ENCODE measurements at places on chromosomes 5 and 9. TPM values are rescaled to one million over a fixed set of nuclear protein-coding genes. Genes with fewer than 3 reads are reported as not detected.

DNA sequence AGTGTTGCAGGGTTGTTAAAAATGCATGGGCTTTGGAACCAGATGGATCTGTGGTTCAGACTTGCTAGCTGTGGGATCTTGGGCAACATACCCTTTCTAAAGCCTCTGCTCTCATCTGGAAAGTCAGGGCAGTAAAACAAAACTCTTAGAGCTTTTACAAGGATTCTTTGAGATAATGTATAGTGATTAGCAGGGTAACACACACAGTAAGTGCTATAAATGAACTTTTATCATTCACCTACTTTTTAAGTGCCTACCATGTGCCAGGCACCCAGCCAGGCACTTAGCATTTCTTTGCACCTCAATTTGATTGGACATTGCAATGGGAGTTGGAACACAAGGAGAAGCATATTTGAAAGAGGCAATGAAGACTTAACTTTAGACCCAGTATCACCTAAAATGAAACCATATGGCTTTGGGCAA, 208.6 kb upstream of the PAPPA start:
- peak; percentile 70 for DNase-seq

DNA sequence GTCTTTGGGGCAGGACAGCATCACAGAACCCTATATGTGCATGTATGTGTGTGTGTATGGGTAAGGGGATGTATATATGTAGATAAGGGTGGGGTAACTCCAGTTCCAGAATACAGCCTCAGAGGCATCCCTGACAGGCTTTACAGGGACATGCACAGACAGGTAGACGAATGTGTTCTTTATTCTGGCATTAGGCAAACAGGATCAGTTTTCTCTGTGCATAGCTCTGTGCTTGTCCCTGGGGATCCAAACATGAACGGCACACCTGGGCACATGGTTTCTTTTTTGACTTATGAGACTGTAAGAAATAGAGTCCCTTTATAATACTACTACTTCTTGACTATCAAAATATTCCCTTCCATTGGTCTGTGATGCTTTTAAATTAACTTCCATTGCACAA, 120.6 kb downstream of the TRIO start:
- DNase-seq = no peak

DNA sequence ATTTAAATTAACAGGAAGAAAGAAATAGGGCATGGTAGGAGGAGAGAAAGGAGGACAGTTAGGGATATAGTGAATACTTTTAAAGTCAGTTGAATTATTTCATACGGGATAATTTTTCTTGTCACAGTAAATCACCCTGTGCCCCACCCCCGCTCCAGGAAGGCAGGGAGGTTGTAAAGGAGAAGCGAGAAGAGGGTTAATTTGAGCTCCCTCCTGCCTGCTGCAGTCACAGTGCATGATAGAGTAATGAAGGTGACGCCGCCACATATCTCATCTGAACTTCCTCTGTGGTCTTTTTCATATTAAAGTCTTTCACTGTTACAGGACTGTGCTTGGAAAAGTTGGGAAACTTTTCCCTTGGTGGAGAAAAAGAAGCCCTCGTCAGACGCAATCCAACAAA, 896 bp upstream of the PCSK5 start:
- DNase-seq = no peak

GRCh38 chr5:168939887-168940544, 360.8 kb upstream of the PANK3 start:
- DNase-seq = no peak

- no peak for DNase-seq
Observed at GRCh38 chr9:16825971-16826625, 44.4 kb downstream of the BNC2 start.

DNA sequence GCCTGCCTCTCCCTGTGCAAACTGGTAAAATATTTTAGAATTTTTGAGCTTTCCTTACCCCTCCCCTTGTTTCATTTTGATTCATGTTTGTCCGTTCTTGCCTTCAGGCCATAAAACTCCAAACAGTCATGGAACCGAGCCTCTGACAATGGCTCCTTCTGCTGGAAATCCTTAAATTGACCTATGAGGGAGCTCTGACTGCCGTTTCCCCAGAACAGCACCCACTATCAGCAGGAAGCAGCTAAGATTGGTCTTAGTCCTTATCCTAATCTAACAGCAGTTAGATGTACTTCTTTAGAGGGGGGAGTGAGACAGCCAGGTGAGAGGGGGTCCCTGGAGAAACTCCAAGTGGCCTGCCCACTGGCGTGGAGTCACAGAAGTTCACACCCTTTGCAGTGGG, 106.7 kb downstream of the FAM174A start:
- DNase-seq = no peak

GRCh38 chr9:69028754-69029153, 6.8 kb upstream of the FXN start:
- no peak for DNase-seq

- peak; percentile 66 for DNase-seq
Observed at GRCh38 chr9:33867747-33868439, 50.9 kb downstream of the UBE2R2 start.

DNA sequence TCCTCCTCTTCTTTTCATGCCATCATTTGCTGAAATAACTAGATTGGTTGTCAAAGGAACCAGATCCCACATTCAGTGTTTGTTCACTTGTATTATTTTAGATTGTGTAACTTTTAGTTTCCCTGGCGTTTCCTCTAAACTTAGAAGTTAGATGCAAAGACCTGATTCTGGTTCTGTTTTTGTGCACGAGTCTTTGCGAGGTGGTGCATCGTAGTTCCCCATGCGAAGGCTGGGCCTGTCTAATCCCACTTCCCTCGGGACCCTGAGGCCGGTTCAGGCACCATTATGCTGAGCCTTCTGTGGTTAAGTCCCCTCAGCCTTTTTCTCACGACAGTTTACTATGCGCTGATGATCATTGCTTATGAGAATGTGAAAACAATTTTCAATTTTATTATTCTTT, 219.1 kb upstream of the OTULINL start:
- no peak for DNase-seq

GRCh38 chr9:132311978-132312377, 42.8 kb downstream of the SETX start:
- no peak for DNase-seq

Gene SLC46A2
- total RNA-seq = not detected

Gene PHF24
- total RNA-seq = 0.11 TPM

Gene F2RL2
- total RNA-seq = 0.22 TPM

Gene ZNF618
- 1.9 TPM for total RNA-seq

Gene ORM2
- not detected for total RNA-seq

Gene ADAMTS2
- total RNA-seq = 4.6 TPM

Gene LHX6
- 4.4 TPM for total RNA-seq

Gene SLC9A3
- 0.91 TPM for total RNA-seq

Gene HAVCR1
- not detected for total RNA-seq

Gene CD274
- 14.7 TPM for total RNA-seq

All from left ventricle myocardium inferior (tissue), 1 donor.